ENCODE measurements at places on chromosomes 4 and X.

GRCh38 chrX:32894679-32895078, 316.7 kb downstream of the DMD start:
- no peak for DNase-seq

GRCh38 chr4:78069859-78070258, 12.7 kb downstream of the FRAS1 start:
- DNase-seq, result no peak

GRCh38 chrX:12489341-12489740, 301.9 kb upstream of the PRPS2 start:
- no peak for DNase-seq

GRCh38 chr4:182143086-182143821, 99.9 kb upstream of the TENM3 start:
- no peak for DNase-seq

DNA sequence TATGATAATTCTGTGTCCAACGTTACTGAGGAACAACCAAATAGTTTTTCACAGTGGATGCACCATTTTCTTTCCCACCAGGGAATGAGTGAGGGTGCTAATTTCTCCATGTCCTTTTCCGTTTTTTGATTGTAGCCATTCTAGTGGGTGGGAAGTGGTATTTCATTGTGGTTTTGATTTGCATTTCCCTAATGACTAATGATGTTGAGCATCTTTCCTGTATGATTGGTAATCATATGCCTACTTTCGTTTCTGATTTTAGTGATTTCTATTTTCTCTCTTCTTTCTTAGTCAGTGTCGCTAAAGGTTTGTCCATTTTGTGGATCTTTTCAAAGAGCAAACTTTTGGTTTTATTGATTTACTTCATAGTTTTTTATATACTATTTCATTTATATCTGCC, 32.1 kb upstream of the TEX13D start:
- DNase-seq, result no peak

GRCh38 chrX:42837747-42838146, 59.8 kb upstream of the PPP1R2C start:
- no peak for DNase-seq

GRCh38 chr4:143397887-143398286, 61.2 kb downstream of the GAB1 start:
- no peak for DNase-seq

DNA sequence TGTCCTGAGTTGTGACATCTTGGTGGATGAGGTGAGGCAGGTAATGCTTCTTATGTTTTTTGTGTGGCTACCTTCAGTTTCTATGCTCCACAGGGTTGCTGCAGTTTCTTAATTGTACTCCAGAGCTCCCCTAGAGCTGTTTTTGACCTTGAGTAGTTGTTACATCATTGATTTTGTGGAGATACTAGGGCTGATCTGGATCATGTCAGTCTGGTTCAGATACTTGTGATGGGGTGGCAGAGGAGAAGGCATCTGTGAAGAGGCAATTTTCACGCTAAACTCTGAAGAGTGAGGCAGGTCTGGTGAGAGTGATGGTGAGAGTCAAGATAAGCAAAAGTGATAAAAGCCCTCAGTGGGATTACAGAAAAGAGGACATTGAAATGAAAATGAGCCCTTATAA, 1180.2 kb downstream of the RAPGEF2 start:
- DNase-seq, result no peak

- no peak for DNase-seq
Observed at GRCh38 chr4:56914336-56914735, 6.6 kb downstream of the REST start.

DNA sequence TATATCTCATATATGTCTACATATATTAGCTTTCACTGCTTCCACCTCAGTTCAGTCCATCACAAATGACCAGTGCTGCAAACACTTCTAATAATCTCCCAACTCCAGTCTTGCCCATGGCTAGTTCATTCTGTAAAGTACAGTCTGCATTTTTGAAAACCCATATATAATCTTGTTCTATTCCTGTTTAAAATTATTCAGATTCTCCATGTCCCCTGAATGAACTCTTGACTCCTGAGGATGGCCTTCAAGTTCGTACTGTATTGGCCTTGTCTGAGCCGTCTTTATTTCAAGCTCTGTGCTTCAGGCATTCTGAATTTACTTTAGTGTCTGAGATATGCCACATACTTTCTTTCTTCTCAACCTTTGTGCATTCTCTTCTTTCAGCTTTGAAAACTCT, 84.7 kb downstream of the PTPN13 start:
- no peak for DNase-seq

- no peak for DNase-seq
Observed at GRCh38 chr4:47073647-47074046, 42.3 kb downstream of the GABRB1 start.

DNA sequence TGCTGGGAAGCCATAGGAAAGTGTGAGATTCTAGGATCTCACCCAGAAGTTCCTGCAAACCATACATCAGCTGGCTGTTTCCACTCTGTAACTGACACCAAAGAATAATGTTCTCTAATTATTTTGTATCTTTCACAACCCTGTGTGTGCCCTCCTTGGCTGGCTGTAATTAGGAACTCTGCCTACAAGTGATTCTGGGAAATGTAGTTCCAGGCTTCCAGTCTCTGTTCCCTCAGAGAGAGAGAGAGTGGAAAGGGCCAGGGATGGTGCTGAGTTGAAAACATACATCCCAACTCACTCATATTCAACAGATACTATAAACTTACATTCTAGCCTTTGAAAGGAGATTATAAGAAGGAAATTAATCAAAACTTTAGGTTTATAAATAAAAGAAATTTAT, 57.5 kb upstream of the C1QTNF7 start:
- DNase-seq, result no peak

- DNase-seq, result no peak
Observed at GRCh38 chr4:174119830-174120229, 163.6 kb downstream of the FBXO8 start.

DNA sequence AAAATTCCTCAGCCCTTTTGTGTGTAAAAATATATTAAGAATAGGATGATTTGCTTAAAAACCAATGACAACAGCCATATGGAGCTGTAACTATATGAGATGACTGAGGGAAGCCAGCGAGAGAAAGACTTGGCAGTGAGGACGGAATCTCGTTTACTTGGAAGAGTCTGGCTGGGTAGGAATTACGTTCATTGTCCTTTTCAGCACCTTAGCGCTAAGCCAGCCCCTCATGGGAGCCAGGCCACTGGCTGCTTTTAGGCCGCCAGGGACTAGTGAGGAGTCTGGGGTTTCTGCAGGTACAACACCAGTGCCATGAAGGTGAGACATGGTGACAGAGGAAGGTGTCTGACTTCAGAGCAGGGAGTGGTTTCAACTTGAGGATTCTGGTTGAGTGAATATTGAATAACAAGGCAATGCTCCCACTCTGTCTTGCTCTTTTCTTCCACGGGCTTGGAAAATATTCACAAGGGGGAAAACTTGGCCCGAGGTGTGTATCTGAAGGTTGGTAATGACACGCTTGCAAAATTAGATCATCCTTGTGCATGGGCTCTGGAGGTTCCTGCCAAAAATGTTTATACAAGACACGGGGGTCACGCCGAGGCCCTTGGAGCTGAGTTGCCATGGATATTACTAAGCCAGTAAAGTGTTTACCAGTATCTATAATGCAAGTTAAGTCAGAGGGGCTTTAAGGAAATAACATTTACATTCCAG, 17.4 kb downstream of the KLF3 start:
- DNase-seq, result no peak

DNA sequence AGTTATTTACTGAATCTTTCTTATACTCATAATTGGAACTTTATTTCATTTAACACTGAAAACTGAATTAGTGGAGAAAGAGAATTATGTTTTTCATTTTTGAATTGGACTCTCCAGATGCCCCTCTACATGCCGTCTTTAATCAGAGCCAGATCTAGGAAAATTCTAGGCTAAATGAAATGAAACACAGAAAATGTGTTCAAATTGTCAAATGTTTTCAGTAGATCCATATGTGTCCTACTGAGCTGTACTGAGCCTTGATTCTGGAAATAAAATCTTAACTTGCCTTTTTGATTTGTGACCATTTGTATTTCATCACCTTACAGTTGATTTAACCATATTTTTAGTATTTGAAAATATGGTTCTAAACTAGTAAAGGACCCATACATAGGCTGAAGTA, 64.0 kb upstream of the GK2 start:
- DNase-seq, result no peak

- DNase-seq, result no peak
Observed at GRCh38 chrX:49106930-49107329, 16.6 kb downstream of the GPKOW start.

DNA sequence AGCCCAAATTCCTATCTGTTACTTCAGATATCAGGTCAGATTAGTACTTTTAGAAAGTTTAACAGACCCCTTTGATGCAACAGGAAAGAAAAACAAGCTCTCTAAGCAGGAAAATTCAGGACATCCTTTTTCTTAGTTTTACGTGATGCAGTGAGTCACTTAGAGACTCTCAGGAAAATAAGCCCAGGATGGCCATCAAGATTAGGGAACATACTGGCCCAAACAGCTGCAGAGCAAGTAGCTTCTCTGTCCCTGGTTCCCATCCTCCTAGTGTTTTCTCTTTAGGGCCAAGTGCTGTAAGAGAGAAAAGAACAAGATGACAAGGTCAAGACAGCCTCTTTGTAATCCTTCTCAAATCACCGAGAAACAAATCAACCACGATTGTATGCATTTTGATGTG, 219.1 kb downstream of the ZNF674 start:
- no peak for DNase-seq

GRCh38 chr4:27218013-27218412, 357.4 kb downstream of the STIM2 start:
- DNase-seq, result no peak

DNA sequence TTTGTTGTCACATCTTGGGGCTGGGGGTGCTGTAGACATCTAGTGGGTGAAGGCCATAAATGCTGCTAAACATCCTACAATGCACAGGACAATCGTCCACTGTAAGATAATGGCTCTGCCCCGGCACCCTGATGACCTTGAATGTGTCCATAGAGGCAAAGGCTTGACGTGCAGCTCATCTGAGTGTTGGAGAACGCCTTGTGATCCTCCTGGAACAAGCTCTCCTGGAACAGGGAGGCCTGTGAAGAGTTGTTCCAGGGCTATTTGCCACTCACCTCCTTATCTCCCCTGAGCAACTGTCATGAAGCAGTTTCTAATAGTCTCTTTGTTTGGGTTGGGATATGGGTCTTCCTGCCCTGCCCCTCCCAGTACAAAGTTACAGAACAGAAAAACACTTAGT, 15.2 kb upstream of the PCYT1B start:
- no peak for DNase-seq

- no peak for DNase-seq
Observed at GRCh38 chrX:40684092-40684491, 36.7 kb upstream of the CXorf38 start.

GRCh38 chrX:135740681-135741149, 27.3 kb downstream of the CT45A1 start:
- no peak for DNase-seq

GRCh38 chr4:3079694-3080123, 5.2 kb downstream of the HTT start:
- DNase-seq, result no peak

GRCh38 chr4:21964762-21965319, 16.3 kb upstream of the KCNIP4 start:
- no peak for DNase-seq

GRCh38 chrX:38109042-38109898, 102.9 kb downstream of the SYTL5 start:
- DNase-seq, result no peak

DNA sequence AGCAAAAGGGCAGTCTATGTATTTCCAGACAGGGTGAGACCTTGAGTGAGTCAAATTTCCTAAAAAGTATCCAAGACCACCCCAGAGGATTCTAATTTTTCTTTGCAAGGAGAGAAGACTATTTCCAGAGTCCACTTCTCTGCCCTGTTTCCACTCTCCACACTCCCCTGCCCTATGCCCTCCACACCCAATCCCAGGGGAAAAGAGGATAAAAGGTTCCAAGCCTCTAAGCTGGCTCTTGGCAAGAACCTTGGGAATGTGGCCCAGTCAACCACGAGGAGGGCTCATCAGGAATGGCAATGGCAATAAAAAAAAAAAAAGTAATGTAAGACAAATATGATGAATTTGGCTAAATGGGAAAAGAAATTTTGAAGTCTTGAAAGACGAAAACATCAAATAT, 65.9 kb downstream of the SRPX start:
- DNase-seq, result no peak

DNA sequence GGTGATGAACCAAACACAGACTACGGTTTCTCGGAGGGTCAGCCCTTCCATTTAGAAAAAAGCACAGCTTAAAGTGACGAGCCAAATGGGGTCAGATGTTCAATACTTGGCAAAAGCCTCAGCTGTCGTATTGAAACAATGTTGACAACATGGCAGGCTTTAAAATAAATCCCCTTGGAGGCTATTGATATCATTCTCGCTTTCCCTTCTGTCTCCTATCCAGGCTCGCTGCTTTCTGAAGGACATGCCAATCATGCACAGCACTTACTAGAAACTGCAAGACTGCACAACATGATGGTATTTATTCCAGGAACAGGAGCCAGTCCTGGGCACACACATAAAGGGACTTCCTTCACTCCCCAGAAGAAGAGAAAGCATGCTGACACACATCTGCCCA, 137.9 kb downstream of the SLC7A11 start:
- DNase-seq, result no peak

- no peak for DNase-seq
Observed at GRCh38 chr4:25953740-25954139, 39.7 kb downstream of the SMIM20 start.

DNA sequence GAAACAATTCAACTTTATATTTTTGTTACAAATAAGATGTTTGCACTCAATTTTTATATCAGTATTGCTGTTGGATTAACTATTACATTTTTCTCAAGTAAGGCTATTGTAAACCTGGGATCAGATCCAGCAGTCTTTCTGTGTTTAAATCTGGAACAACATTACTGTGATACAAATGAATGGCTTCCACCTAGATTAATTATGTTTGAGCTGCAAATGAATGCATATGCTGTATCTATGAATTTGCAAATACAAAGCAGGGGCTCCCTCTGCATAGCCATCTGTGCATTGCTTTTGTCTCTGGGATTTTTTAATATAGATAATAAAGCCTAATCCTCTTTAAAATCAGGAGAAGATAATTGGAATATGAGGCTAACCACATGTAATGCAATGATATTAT, 69.8 kb upstream of the NEIL3 start:
- DNase-seq, result no peak

DNA sequence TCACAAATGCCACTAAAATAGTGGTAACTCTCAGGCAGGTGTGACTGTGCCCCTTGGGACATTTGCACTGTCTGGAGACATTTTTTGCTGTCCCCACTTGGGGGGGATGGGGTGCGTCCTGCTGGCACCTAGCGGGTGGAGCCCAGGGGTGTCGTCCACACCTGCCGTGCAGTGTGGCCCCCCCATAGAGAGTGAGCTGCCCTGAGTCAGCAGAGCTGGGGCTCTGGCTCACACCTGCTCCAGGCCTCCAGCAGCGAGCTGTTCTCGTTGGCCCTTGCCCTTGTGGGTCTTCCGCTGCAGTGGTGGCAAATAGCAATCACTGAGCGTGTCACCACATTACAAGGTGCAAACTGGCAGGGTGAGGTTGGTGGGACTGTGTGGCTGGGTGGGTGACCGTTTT, 64.6 kb downstream of the CLDN34 start:
- DNase-seq, result no peak

Measured in stimulated activated CD4-positive, alpha-beta T cell treated with anti-CD3 and anti-CD28 coated beads, Interleukin-4, amount 100 ng/mL, for 4 hours (primary cell).